Common myeloid progenitor, CD34-positive (primary cell): ENCODE measurements at places on chromosomes 11 and 22.
A peak's percentile ranks its signal among the peaks of the same experiment; 100 is the strongest.

GRCh38 chr11:2796508-2797113 lies 89.0 kb downstream of the CDKN1C start:
- DNase-seq: no peak

- DNase-seq: no peak
Observed at GRCh38 chr11:495537-495931, 11.5 kb downstream of the RNH1 start.

DNA sequence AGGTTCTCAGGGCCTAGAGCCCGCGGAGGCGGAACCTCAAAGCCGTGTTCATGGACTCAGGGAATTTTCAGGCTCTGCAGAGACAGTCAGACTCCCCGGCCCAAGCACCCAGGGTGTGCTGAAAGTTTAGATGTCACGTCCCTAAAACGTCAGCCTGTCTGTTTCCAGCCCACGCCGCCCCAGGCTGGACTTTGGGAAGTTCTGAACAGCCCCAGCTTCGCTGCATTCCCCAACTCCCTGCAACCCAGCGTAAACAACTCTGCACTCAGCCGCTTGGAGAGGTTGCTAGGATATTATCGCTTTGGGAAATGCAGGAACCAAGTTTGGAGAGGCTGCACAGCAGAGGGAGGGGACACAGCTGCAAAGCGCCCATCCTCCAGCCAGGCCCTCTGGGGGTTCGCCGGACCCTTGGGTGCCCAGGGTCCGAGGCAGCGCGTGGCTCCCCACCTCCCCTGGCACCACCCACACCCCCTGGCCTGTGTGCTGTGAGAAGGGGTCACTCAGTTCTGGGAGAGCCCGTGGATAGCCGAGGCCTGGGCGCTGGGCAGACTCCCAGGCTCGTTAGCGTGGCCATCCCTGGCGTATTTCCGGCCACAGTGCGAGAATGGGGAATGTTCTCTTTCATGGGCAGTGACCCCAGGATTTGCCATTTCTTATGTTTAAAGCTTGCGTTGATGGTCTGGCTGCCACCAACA lies 120.5 kb upstream of the FGF3 start:
- no peak for DNase-seq

DNA sequence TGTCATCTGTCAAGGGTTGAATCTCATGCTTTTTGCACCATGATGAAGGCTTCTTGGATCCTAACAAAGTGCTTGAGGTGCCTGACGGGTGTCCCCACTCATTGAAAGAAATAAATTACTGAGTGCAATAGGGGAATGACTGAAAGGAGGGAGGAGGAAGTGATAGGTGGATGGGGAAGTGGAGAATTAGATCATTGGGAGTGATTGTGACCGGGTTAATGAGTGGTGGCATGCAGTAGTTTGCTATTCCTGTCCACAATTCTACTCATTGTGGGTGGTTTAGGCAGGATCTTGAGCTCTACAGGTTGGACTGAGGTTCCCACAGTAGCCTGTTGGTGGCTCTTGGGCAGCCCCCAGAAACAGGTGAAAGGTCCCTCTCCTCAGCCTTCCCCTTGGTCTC lies 44.3 kb downstream of the THAP12 start:
- DNase-seq: no peak

- peak; percentile 38 for DNase-seq
Observed at GRCh38 chr11:73192272-73192671, 25.8 kb upstream of the P2RY2 start.

- DNase-seq: no peak
Observed at GRCh38 chr22:30606455-30607299, at the start of gene TCN2. Gene TCN2, plus strand, starts transcription at chr22:30607174. Its CDS starts 158 bp downstream, at chr22:30607332.

DNA sequence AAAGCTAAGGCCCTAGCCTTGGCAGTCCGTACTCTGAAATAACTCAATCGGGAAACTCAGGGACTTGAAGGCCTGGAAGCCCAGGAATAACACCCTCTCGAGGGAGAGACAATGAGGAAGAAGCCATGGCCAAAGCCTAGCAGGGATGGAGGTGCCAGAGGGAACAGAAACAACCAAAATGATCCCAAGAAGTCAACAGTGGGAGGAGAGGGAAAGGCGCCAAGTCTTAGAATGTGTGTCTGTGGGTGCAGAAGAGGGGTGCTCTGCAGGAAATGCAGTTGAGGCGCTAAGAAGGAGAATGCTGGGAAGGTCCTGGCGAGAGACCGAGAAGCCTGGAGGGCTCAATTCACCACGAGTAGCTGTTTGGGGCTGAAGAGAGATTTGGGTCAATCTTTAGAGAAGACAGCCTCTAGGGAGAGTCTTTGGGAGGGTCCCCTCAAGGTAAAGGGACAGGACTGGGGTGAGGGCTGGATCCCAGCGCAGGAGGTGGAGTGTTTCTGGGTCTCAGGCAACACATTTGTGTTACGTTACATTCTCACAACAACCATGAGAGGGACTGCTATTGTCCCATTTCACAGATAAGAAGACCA lies 760 bp upstream of the MAPK8IP1 start:
- no peak for DNase-seq

DNA sequence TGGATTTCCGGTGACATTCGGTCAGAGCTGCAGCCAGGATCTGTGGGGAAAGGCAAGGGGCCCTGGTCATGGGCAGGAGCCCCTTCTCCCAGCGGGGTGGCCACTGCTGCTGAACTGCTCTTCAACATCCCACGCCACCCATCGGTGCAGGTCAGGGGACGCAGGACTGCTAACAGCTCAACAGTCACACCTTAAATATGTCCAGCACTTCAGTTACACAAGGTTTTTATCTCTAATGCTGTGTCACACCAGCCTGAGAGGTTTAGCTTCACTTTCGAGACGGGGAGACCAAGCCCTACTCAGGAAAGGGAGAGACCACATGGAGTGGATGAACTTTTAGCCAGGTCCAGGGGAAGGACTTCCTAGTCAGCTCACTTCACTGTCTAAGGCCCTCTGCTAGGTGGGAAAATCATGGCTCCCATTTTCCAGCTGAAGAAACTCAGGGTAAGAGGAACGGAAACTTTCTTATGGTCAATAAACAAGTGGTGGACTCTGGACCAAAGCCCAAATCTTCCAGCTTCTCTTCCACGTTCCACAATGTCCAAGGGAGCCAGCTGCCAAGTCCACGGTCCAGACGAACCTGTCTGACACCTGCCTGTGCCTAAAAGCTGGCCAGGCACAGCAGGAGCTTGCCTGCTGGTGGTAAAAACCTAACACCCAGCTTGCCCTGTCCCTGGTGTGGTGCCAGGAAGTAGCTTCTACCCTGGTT lies 21.0 kb upstream of the CHADL start:
- DNase-seq: no peak

DNA sequence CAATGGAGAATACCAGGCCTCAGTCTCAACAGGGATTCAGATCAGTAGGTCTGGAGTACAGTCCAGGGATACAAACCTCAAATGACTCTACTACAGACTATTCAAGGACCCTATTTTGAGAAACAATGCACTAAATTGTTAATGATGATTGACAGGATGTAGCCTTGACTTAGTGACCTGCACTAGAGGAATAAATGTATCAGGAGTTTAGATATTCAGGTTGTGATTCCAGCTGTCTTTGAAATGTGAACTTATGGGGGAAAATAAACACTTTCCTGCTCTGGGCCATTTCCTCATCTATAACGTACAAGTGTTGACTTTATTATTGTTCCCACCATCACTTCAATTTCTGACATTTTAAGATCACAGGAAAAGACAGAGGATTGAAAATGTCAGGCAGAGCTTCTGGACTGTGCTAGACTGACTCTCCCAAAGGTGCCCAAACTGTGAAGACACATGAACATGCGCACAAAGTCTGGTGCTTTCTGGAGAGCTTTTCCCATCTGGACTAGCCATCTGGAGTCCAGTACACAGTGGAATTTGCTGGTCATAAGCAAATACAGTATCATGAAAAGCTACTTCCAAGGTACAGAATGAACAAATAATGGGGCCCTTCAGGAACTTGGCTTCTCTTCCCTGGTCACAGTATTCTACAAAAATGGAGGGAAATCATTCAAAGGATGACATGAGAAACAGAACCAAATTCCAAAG lies 110.4 kb downstream of the USP35 start:
- no peak for DNase-seq

DNA sequence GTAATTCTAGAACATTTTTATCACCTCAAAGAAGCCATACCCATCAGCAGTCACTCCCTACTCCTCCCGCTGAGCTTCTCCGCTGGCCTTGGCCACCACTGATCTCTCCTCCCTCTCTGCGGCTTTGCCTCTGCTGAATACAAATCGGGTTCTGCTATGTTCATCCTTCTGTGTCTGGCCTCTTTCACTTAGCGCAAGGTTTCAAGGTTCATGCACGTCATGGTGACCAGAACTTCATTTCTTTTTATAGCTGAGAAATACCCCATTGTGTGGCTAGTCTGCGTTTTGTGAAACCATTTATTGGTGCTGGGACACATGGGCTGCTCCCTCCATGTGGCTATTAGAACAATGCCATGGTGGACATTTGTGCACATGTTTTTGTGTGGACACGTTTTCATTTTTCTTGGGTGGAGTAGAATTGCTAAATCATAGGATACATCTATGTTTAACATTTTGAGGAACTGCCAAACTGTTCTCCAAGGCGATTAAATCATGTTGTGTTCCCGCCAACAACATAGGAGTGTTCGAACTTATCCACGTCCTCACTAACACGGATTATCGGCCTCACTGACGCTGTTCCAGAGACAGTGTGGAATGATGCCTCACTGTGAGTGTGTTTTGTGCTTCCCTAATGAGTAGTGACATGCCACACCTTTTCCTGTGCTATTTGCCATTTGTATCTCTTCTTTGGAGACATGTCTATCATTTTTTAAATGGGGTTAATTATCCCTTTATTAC lies 24.2 kb upstream of the KRTAP5-6 start:
- DNase-seq: no peak

DNA sequence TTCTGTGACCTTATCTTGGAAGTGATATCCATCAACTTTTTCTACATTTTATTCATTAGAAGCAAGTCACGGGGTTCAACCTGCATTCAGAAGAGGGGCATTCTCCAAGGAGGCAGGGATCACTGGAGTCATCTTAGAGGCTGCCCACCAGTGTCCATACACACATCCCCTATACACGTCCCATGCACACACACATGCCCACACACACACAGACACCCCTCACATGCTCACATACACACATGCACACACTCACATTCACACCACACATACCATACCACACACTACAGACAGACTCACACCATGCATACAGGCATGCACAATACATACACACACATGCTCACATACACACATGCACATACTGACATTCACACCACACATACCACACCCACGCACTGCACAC lies 884.7 kb downstream of the TBC1D22A start:
- DNase-seq: no peak

DNA sequence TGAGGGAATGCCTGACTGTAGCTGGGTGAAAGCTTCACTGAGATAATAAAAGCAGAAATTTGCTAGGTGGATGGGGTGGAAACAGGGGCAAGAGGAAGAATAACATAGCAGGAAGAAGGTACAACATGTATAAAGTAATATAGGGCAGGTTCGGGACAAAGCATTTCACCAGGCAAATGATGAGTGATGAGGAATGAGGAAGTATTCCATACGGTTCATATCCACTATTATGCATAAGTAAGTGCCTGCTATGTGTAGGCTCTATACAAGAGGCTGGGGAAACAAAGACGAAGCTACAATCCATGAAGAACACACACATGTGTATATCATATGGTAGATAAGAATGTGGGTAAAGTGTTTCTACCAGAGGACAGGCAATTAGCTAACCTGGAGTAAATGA lies 7.9 kb downstream of the NDUFC2 start:
- no peak for DNase-seq

- DNase-seq: no peak
Observed at GRCh38 chr11:79393362-79394043, 47.3 kb downstream of the TENM4 start.

DNA sequence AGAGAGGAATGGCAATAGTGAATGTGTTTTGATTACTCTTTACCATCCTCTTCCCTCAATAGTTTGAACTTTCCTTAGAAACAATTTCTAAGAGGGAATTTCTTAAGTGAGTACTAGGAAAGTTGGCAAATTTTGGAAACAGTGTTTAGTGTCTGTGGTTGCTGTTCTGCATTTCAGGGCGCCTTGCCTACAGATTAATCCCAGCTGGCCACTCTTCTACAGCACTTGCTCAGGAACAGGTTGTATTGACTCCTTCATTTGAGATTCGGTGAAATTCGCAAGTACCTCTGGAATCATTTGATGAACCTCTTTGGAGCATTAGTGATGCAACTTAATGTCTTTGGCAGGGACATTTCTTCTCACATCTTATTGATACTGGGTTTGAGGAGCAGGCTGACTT lies 28.3 kb downstream of the JAM3 start:
- no peak for DNase-seq

GRCh38 chr22:44567846-44568493 lies 69.9 kb upstream of the RTL6 start:
- DNase-seq: peak; percentile 52

GRCh38 chr11:118998822-118999221 lies 884 bp downstream of the CENATAC start:
- no peak for DNase-seq
